ENCODE measurements at places on chromosomes 2 and 18.

GRCh38 chr2:172242961-172243360 is 140.3 kb upstream of the DLX2 start:
- no peak for DNase-seq

DNA sequence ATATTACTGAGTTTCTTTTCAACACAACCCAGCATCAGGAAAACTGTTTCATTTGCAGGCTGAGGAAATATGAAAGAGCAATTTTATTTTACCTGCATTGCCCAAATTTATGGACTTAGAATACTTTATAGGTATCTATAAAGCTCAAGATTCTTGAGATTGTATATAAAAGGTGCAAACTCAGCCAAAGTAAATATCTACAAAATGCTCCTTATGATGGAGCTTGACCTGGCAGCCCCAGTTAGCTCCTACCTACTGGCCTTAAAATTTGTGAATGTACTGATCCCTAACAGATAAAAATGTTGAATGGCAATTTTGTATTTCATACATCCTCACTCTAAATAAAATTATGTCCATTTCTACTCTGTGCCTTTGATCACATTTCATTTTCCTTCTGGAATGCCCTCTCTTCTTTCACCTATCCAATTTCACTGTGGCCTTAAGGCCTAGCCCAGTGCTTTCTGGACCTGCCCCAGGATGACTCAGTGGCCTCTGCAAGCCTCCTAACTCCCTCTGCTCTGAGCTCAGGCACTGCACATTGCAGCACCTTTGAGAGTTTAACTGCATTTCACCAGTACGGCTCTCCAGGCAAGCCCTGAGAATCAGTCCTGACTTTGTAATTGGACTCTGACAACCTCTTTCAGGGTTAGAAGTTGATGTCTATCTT is 125.9 kb downstream of the ANTXR1 start:
- no peak for DNase-seq

DNA sequence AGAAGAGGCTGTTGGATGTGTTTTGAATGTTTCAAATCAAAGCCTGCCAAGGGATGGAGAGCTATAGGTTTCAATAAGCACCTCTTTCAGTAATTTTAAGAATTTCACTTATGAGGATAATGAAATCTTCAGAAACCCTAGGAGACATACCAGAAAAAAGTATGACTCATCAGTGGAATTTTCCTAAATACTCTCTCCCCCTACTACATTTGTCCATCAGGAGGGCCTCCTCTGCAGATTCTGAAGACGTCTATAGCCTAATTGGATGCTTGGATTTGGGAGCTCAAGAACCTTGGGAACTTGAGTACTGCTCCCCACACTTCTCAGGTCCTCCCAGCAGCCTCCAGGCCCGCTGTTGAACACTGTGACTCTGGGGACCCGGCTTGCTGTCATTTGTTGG is 374.3 kb downstream of the SLC4A3 start:
- no peak for DNase-seq

- no peak for DNase-seq
Measured at GRCh38 chr2:117982376-117983033, 31.4 kb downstream of the CCDC93 start.

DNA sequence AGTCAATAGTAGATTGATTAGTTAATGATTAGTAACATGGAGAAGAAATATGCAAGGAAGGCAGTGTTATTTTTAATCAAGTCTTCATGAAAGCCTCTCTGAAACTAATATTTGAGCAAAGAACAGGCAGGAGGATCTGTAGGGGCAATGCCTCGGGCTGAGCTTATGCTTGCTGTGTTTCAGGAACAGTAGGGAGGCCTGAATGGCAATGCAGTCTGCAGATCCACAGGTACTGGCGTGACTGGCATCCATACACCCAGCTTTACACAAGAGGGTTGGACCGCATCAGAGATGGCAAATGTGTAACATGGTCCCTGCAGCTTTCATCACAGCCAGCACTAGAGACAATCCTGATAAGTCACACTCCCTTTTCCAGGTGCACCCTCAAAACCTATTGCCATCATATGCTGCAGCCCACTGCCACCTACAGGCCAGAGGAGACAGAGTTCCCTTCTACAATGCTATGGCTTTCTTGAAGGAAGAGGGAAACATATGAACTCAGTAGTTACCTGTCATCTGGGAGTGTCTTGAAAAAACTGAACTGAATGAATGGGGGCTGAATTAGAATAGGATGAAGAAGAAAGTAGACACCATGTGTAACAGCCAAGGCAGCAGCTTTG is 582.4 kb upstream of the RAB6C start:
- peak; percentile 56 for DNase-seq

GRCh38 chr2:135803278-135803677 is 33.7 kb downstream of the LCT start:
- DNase-seq, result no peak

DNA sequence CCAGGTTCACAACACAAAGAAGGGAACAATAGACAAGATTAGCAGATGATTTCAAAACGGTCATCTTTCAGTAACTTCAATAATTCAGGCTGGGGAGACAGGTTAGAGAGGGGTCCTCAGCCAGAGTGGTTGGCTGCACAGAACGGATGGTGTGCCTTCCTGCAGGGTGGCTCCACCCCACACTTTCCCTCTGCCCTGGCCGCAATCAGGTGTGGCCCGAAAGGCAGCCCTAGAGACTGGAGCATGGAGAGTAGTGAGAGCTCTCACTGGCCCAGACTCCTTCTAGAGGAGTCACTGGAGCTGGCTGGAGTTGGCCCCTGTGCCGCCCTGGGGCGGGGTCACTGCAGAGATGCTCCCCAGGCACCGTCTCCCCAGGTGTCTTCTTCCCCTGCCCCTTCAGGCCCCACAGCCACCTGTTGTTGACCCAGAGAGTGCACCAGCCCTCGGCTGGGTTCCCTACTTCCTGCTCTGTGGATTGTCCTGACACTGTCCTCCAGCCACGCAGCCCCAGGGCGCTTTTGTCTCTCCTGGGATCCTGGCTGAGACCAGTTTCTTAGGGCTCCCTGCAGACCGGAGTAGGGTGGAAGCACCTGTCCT is 126.8 kb downstream of the PXDN start:
- DNase-seq, result no peak

DNA sequence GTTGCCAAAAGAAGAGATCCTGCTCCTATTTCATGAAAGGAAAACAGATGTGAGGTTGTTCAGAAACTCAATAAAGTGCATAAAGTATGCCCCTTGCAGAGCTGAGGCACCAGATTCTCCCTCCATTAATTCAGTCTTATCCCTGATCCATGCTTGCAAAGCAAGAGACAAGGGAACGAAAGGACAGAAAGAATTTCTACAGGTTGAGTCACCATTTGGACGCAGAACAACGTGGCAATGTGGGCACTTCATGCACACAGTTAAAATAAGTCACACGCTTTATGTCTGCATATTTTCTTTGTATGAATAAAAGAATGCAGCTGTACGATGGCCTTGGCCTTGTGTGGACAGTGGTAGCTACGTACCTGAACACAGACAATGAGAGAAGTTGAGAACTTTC is 321.7 kb upstream of the REV1 start:
- no peak for DNase-seq

DNA sequence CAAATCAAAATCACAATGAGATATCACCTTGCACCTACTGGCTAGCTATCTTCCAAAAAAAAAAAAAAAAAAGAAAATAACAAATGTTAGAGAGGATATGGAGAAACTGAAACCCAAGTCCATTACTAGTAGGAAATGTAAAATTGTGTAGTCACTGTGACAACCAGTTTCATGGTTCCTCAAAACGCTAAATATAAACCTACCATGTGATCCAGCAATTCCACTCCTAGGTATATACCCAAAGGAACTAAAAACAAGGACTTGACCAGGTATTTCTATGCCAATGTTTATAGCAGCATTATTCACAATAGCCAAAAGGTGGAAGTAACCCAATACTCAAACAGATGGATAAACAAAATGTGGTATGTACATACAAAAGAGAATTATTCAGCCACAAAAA is 11.7 kb upstream of the SCRN3 start:
- no peak for DNase-seq

DNA sequence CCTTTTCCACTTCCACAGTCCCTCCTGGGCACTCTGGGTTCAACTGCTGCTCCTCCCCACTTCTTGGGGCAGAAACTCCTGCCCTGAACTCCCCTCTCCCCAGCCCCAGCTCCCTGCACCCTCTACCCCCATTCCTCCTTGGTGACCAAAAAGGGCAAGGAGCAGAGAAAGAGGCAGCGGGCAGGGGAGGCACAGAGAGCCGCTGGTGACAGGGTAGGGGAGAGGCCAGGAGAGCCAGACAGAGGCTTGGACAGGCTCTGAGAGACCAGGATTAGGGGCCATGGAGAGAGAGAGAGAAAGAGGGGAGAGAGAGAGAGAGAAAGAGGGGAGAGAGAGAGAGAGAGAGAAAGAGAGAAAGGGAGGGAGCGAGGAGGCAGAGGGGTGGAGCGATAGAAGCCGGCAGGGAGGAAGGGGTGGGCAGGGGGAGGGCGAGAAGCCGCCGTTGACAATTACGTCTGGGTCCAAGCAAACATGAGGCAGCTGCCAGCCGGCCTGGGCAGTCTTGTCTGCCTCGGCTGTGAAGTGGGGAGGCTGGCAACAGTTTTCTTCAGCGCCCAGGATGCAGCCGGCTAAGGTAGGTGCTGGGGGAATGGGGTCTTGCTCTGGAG is at the start of gene KCNIP3:
Gene KCNIP3, plus strand, starts transcription at position 468 of the 608 bp plus-strand sequence. Its CDS starts 92 bp downstream, at position 560.
- DNase-seq, result no peak

DNA sequence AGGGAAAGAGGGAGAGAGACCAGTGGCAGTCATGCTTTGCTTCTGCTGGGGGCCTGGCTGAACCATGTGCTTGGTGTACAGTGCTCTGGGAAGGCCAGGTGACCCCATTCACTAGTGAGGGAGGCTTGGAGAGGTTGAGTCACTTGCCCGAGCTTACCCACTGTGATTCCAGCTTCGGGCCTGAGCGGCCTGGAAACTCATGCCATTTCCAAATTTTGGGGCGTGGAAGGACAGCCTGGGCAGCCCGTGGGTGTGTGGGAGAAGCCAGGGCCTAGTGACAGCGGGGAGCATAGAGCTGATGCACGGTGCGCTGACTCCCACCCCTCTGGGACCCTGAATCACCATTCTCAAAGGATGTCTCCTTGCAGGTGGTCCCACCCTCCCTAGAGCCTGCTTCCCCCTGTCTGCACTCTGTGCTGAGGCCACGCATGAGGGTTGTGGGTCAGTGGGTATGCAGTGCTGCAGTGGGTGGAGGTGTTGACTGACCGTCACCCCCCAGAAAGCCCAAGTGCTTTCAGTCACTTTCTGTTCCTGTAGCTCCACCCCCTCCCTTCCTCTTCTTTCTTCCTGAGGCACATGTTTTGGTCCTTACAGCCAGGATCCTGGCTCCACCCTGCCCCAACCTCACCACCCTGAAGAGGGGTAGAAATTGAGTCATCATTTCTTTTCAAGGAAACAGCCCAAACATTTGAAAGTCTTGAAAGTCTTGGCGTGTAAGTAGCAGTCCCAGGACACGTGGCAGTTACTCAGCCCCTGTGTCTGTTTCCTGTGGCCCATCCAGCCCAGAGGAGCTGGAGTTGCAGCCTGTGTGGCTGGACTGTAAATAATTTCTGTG is 69.3 kb upstream of the MCFD2 start:
- no peak for DNase-seq

GRCh38 chr2:239602290-239603282 is 201.8 kb upstream of the HDAC4 start:
- no peak for DNase-seq

DNA sequence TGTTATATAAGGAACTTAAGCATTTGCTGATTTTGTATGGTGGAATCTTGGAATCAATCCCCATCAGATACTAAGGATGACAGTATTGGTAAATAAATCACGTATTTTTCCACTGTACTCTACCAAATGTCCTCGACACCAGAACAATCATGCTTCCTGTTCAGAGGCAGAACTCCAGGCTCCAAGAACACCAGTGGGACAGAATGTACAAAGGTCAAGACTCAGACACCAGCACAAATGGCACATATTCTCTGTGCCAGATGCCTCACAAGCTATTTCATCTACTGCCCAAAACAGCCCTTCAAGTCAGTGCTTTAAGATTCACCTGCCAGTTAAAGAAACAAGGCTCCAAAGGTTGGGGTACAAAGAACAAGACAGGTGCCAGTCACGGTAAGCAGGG is 420.5 kb downstream of the STK39 start:
- DNase-seq, result no peak

GRCh38 chr2:23498943-23499342 is 114.0 kb downstream of the KLHL29 start:
- no peak for DNase-seq

DNA sequence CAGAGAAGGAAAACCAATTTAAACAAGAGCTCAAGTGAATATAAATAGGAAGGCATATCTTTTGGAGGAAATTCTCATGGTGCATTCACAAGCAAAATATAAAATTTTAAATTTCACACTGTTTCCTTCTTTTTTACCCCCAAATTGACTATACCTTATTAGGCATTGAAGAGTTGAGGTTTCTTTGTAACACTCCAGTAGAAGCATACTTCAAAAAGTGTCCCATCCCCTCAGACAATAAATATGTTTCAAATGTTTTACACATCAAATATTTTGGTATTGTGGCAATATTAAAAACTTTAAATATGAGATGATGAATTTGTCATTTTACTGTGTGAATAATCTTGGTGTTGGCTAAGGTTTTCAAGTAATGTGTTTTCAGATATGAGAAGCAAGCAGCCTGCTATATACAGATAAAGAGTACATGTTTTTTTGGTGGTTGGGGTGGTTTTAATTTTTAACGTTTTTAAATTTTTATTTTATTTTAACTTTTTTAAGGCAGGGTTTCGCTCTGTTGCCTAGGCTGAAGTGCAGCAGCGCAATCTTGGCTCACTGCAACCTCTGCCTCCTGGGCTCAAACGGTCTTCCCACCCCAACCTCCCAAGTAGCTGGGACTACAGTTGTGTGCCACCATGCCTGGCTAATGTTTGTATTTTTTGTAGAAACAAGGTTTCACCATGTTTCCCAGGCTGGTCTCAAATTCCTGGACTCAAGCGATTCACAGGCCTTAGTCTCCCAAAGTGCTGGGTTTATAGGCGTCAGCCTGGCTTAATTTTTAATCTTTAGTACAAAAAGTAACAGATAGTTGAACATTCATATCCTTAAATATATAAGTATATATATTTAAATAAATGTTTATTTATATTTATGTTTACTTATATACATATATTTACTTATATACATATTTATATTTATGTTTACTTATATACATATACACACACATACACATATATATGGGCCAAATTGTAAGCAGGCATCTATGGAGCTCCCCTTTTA is 36.5 kb upstream of the DLX1 start:
- no peak for DNase-seq
